Stimulated activated CD8-positive, alpha-beta memory T cell treated with anti-CD3 and anti-CD28 coated beads, Interleukin-15, amount 100 ng/mL, for 48 hours (primary cell): ENCODE measurements at places on chromosomes 4 and X.

GRCh38 chrX:40933132-40933705 is 152.0 kb upstream of the USP9X start:
- DNase-seq: no peak

- DNase-seq: no peak
Measured at GRCh38 chr4:3437582-3437936, 4.2 kb upstream of the HGFAC start.

- DNase-seq: no peak
Measured at GRCh38 chr4:152634110-152634760, 45.6 kb downstream of the TMEM154 start.

- no peak for DNase-seq
Measured at GRCh38 chrX:2484256-2484655, 16.5 kb downstream of the DHRSX start.

GRCh38 chr4:134551348-134551747 is 349.8 kb upstream of the PABPC4L start:
- DNase-seq: no peak

DNA sequence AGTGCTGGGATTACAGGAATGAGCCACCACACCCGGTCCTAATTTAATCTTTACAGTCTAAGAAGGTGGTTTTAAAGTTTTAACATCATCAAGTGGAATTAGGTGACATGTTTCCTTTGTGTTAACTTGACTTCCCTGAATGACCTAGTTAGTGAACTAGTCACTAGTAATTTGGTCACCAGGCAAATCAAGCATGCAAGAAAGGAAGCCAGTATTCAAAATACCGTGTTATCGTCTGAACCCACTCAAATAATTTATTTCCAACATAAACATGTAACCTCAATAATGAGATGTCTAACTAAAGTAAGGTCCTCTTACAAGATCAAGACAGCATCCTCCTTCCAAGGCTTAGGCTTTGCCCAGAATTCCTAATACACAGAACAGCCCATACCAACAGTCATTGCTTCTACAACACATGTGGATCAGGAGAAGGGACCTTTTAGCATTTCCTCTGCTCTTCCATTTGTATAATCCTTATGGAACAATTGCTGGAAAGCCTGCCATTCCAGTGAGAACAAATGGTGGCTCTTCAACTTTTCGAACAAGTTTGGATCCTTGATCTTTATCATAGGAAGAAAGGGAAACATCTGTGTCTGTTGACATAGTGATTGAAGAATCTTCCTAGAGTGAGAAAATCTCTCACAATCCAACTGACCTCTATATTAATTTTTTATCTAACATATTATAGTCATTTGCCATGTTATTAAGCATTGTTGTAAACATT is 97.2 kb downstream of the ANXA3 start:
- DNase-seq: no peak

- no peak for DNase-seq
Measured at GRCh38 chr4:42819863-42820514, 72.5 kb upstream of the GRXCR1 start.

- no peak for DNase-seq
Measured at GRCh38 chr4:27100713-27101112, 240.1 kb downstream of the STIM2 start.

GRCh38 chr4:124803641-124804040 is 91.1 kb upstream of the ANKRD50 start:
- DNase-seq: no peak

- no peak for DNase-seq
Measured at GRCh38 chrX:97145934-97146333, 262.2 kb downstream of the RPA4 start.

DNA sequence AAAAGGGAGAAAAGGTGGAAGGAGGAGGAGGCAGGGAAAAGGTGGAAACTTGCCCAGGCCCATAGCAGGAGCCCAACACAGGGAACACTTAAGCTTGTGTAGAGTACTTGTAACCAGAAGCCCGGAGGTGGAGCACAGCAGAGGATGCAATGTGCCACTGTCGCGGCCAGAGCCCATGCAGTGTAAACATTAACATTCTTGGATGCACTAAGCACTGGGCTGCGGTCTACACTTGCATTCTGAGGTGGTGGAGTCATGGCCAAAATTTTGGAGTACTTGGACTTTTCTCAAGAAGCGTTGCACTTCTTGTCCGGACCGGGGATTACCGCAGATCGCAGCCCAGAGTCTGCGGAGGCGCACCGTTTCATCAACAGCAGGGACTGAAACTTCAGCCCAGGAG is 4.5 kb upstream of the RHOXF1 start:
- DNase-seq: no peak

DNA sequence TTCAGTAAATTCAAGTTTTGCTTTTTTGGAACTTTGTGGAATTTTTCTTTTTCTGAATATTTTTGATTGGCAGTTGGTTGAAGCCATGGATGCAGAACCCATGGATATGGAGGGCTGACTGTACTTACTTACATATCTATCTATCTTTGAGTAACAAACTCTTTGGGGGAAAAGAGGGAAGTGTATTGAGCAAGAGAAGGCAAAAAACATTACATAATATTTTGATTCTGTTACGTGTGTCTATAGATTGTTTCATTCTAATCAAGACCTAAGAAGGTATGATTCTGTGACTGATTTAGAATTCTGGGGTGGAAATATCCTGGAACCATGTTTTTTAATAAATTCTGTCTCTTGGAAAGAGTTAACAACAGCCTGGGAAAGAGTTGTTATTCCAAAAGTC is 31.5 kb downstream of the GRSF1 start:
- DNase-seq: no peak

GRCh38 chrX:52353838-52354237 is 15.0 kb upstream of the XAGE2 start:
- no peak for DNase-seq

- no peak for DNase-seq
Measured at GRCh38 chr4:38489924-38490639, 173.9 kb upstream of the KLF3 start.

GRCh38 chr4:77827343-77827742 is 8.2 kb upstream of the CNOT6L start:
- no peak for DNase-seq

DNA sequence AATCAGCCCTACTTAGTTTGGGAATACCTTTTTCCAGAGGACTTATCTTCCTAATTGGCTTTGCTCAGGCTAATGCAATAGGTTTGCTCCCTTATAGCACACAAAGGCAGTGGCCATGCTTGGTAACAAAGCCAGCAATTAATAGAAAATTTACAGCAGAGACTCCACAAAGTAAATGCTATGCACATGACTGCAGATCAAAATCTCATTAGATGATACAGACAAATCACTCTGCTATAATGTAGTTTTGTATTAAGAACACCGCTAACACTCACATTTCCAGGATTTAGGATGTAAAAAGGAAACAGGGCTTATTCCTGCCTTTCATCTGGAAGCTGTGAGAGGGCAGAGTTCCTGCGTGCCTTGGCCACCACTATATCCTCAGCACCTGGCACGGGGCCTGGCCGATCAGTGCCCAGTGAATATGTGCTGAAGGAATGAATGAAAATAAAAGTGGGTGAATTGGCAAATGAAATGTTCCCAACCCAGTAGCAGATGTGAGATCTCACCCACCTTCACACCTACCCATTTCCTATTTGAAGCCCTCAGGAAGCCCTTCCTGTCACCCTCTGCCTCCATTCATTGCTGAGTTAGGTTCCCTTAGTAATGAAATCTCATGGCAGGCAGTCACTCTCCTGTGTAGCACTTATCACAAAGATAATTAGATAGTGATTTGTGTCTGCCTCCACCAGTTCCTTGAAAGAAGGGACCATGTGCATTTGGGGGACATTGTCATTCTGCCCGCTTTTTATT is 5.1 kb downstream of the SEPTIN6 start:
- DNase-seq: no peak

- no peak for DNase-seq
Measured at GRCh38 chrX:136438192-136438591, 49.6 kb upstream of the BRS3 start.

DNA sequence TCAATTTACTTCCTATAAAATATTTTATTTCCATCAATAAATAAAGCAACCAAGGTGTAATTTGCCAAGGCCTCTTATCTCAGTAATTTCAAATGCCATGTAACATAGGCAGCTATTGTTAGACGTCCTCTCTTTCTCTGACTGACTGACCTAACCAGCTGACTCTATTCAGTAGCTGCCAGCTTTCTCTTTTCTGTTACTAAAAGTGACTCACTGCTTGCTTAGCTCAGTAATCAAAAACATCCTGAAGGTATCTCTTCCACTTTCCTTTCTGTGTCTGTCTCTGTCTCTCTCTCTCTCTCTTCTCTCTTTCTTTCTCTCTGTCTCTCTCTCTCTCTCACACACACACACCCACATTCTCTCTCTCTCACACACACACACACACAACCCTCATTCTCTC is 134.2 kb downstream of the SPOCK3 start:
- DNase-seq: no peak

- no peak for DNase-seq
Measured at GRCh38 chr4:15656038-15656470, 897 bp upstream of the FBXL5 start.

- DNase-seq: no peak
Measured at GRCh38 chr4:81421346-81422218, 50.1 kb downstream of the RASGEF1B start.

GRCh38 chr4:78414116-78414515 is 137.5 kb upstream of the ANXA3 start:
- DNase-seq: no peak

GRCh38 chrX:130861462-130861861 is 41.5 kb downstream of the ENOX2 start:
- DNase-seq: no peak

DNA sequence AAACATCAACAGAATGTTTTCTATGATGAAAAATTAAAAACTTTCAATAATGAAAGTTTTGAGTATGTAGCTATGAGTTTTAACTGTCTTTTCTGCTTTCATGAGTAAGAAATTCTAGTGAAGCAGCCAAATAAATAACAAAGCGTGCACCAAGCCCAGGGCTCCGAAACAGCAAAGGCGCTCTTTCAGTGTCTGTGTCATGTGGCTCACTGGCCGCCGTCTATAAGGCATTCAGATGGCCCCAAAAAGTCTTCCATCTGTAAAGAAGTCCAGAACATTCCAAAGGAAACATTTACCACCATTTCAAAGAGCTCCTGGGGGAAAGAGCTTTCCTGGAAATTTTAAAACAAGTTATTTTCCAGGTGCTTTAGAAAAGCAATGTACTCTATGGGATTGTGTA is 139.9 kb downstream of the AFAP1 start:
- no peak for DNase-seq

- DNase-seq: no peak
Measured at GRCh38 chr4:174503079-174503715, 19.1 kb downstream of the HPGD start.

DNA sequence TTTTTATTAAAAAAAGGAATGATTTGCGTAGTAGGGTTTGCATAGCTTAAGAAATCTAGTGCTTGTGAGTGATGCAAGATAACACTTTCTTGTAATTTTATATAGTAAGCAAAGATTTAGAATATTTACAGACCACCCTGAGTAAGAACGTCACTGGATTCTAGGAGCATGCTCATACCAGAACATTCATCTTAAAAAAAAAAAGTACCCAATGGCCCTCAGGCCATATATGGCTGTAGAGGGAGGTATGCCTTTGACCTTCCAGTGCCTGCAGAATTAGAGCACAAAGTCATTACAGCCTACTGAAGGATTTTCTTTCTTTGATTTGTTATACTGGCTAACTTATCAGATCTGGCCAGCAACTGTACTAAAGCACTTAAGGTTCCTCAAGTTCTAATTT is 236.3 kb upstream of the GYPA start:
- no peak for DNase-seq

DNA sequence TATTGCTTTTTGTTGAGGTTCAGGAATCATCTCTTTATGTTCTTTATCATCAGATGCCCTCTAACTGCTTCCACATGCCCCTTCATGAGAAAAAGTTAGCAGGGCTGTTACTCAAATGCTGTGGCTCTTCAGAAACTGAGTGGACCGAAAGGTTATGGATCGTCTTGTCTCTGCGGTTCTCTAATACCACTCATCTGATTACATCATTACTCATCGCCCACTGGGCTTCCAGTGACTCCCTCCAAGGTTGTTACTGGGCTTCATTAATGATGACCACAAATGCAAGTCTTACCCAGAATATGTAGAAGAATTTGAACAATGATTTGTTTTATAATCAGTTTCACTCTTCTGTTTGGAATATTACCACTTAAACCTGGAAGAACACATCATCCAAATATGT is 67.7 kb downstream of the RWDD4 start:
- DNase-seq: no peak

DNA sequence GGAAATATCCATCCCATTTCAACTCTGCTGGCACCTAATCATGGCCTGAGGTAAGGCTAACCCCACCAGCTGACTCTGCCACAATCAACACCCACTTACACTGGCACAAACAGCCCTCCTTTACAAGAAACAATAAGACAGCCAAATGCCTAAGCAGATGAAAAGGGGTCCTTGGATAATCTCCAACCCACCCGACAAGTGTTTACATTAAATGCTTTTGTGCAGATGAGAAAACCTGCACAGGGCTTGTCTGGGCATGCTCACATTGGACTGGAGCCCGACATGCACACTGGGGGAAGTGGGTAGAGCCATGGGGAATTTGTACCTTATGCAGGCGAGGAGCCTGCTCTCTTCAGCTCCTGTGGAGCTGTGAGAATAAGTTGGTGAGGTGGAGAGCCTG is 138.9 kb upstream of the ITM2A start:
- DNase-seq: no peak

GRCh38 chrX:69618803-69619202 is 2.9 kb downstream of the EDA start:
- DNase-seq: no peak

DNA sequence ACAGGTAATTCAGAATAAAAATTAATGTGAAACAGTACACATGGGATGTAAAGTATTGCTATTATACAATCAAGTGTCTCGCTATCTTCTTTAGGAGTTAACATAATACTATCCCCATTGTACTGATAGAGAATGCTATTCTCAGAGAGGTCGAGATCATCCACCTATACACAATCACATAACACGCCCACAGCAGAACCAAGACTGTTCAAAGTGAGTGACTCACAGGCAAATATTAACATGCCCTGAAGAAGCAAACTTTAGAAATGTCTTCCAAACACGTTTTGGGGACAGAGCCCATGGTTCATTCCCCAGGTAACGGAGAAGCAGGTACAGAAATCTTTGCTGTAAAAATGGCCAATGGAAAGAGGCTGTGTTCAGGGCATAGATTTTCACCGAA is 50.1 kb upstream of the PHKA2 start:
- DNase-seq: no peak

DNA sequence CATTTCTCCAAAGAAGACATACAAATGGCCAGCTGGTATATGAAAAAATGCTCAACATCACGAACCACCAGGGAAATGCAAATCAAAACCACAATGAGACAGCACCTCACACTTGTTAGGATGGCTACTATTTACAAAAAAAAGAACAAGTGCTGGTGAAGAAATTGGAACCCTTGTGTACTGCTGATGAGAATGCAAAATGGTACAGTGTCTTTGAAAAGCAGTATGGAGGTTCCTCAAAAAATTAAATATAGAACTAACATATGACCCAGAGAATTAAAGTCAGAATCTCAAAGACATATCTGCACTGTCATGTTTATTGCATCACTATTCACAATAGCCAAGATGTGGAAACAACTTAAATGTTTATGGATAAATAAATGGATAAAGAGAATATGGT is 20.9 kb downstream of the PAGE4 start:
- no peak for DNase-seq
